ENCODE measurements at places on chromosomes 6 and 20. TPM values are rescaled to one million over a fixed set of nuclear protein-coding genes. Genes with fewer than 3 reads are reported as not detected.

C6orf163 gene
- polyA plus RNA-seq, result 2.0 TPM

DNA sequence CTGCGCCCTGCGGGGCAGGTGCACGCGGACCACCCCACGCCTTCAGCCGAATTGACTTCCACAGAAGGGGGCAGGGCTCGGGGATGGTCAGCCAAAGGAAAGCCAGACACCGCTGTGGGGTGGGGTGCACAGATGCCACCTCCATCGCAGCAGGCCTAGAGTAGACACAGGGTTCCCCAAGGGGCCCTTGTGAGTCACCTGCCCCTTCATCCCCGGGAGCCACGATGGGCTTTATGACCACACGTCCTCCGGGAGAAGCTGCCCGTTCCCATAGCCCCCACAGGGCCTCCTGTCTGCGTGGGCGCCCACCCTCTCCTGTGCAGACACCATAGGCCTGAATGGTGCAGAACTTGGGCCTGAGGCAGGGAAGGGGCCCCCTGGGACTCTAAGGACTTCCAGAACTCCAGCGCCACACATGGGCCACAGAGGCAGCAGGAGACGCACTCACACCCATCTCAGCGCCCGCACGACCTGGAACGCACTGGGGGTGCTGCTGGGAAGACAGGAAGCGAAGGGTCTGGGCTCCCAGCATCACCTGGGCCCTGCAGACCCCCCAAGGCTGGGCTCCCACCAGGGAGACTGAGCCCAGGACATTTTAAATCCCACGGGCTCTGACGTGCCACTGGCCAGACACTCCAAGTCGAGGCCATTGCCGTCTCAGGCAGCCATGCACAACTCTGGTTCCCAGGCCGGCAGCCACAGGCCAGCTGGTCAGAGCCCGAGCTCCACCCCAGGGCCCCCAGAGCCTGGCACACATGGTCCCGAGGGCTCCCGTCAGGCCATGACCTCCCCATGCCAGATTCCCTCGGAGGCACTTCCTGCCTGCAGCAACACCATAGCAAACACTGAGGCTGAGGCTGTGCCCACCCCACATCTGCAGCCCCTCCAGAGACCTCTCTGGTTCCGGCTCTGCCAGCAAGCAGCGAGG lies 134.2 kb downstream of the DLL1 start:
- DNase-seq, result no peak

DNA sequence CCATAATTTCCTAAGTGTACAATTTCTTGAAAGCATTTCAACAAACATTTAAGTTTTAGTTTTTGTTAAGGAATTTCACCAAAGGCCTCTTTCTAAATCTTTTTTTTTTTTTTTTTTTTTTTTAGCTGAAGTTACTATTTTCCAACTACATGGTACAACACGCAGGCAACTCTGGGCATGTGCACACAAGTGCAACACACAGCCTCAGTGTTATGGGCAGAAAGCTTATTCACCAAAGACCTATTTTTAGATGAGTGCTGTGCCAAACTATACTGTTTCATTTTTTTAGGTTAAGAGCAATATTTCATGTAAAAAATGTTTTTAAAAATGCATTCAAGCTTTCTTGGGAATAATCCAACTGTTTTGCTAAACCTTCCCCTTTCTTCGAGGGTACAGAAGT lies 42.0 kb upstream of the MAP3K4 start:
- no peak for DNase-seq

- no peak for DNase-seq
Measured at GRCh38 chr20:3786126-3786484, 435 bp downstream of the CENPB start.

EBF4 gene
- polyA plus RNA-seq, result 33.8 TPM

Measured in right renal pelvis (tissue), 4 donors.